ENCODE measurements at places on chromosomes 7 and 10.

- no peak for DNase-seq
Observed at GRCh38 chr10:119783665-119784027, 57.8 kb downstream of the INPP5F start.

DNA sequence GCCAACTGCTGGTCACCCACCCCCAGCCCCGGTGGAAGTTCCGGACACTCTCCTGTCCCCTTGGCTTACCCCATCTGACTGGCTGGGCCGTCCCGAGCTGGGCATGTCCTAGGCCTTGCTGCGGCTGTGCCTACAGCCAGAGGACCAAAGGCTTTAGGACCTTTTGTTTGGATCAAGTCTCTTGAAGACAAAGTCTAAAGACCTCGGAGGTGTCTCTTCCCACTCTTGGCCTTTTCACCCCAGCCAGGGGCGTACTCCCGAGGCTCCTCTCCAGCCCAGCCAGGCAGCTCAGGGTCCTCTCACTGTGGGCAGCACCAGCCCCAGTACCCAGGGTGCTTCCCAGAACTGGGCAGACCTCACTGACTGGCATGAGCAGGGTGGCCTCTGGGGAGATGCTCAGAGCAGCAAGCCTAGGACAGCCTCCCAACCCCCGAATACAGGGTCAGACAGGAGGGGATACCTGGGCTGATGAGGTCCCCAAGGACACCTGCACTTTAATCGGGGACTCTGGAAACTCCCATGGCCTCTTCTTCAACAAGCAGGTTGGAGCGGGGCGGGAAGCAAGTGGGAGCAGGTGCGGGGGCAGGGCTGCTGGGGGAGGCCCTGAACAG, 2.7 kb upstream of the PWWP2B start:
- no peak for DNase-seq

GRCh38 chr10:33487014-33487776, 152.7 kb upstream of the NRP1 start:
- DNase-seq, result no peak

DNA sequence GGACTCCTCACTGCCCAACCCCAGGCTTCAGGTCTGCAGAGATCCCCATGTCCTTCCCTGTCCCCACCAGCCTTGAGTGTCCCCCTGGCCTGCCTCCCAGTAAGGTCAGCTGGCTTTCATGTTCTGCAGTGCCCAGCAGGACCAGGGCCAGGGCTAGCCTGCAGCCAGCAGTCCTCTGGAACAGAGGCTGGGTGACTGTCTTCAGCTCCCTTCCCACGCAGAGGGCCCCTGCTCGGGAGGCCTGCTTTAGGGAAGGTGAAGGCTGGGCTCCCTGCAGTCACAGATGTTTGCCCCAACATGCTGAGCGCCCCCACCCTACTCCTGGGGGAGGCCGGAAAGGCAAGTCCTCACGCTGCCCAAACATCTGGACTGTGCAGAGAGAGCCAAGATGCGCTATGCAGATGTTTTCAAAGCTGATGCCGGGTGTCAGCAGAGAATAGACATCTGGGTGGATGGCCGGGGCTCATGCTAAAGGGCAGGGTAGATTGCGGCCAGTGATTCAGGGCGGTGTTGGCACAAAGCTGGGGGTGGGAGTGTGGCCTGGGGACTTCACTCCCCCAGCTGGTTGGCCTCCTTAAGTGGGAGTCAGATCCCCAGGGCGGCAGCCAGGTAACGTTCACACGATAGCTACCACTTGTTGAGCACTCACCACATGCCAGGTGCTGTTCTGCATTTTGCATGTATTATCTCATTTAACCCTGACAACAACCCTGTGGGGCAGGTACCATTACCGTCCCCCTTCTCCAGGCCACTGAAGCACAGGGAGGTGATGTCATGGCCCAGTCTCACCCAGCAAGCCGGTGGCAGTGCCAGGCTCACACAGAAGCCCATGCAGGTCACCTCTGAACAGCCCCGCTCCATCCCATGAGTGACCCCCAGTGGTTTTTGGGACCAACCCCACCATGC, 71.2 kb upstream of the COL13A1 start:
- no peak for DNase-seq

GRCh38 chr7:116290740-116291139, 80.4 kb downstream of the TES start:
- no peak for DNase-seq

Measured in GM20000 (cell line).